Neural progenitor cell (in vitro differentiated cells): ENCODE measurements at places on chromosomes 4 and X. TPM values are rescaled to one million over a fixed set of nuclear protein-coding genes. Genes with fewer than 3 reads are reported as not detected.

The ALB gene
- total RNA-seq, result 0.09 and 0.96 TPM in 2 replicates

The NIPAL1 gene
- 0.84 and 1.2 TPM in 2 replicates for total RNA-seq

The HSFX3 gene
- not detected in 2 replicates for total RNA-seq

The BEX4 gene
- 64.0 and 106 TPM in 2 replicates for total RNA-seq

The CCNB3 gene
- total RNA-seq, result 0.09 and 0.43 TPM in 2 replicates

The NUDT11 gene
- 35.7 and 58.4 TPM in 2 replicates for total RNA-seq

The CXCL10 gene
- total RNA-seq, result not detected in 2 replicates

The PLAC1 gene
- total RNA-seq, result not detected in 2 replicates

The PGAM4 gene
- not detected in 2 replicates for total RNA-seq

The EGFL6 gene
- 0.19 and 1.2 TPM in 2 replicates for total RNA-seq

The POU3F4 gene
- total RNA-seq, result not detected in 2 replicates

The MAGEA11 gene
- not detected in 2 replicates for total RNA-seq

The NRK gene
- total RNA-seq, result not detected in 2 replicates

The SPANXA1 gene
- total RNA-seq, result not detected in 2 replicates

The HSD17B11 gene
- 30.6 and 30.8 TPM in 2 replicates for total RNA-seq

The SSX1 gene
- not detected in 2 replicates for total RNA-seq

The LONRF3 gene
- 0.25 and 0.39 TPM in 2 replicates for total RNA-seq

The DCAF4L1 gene
- total RNA-seq, result 0.06 and 0.17 TPM in 2 replicates

The RTL5 gene
- 1.0 and 1.9 TPM in 2 replicates for total RNA-seq

The TLR8 gene
- not detected in 2 replicates for total RNA-seq

The PLCXD1 gene
- total RNA-seq, result 25.7 and 76.4 TPM in 2 replicates

The GYPE gene
- not detected in 2 replicates for total RNA-seq

The BEX5 gene
- 1.6 and 3.8 TPM in 2 replicates for total RNA-seq

The ARAF gene
- 17.4 and 31.3 TPM in 2 replicates for total RNA-seq

The REPS2 gene
- 1.2 and 4.1 TPM in 2 replicates for total RNA-seq

The DCHS2 gene
- 0.43 and 0.71 TPM in 2 replicates for total RNA-seq

The FGF5 gene
- total RNA-seq, result not detected in 2 replicates

The HPSE gene
- total RNA-seq, result 0.28 and 0.73 TPM in 2 replicates

The MID1IP1 gene
- 25.2 and 42.3 TPM in 2 replicates for total RNA-seq

The C1QTNF7 gene
- total RNA-seq, result not detected in 2 replicates

The RHOXF2B gene
- not detected in 2 replicates for total RNA-seq

The DMP1 gene
- not detected in 2 replicates for total RNA-seq

The SERPINA7 gene
- not detected in 2 replicates for total RNA-seq

The SFRP2 gene
- 86.1 and 123 TPM in 2 replicates for total RNA-seq

The IL2 gene
- not detected in 2 replicates for total RNA-seq

The MAGEE2 gene
- not detected in 2 replicates for total RNA-seq

The SOX3 gene
- total RNA-seq, result 20.4 and 38.7 TPM in 2 replicates

The WNK3 gene
- total RNA-seq, result 36.1 and 50.2 TPM in 2 replicates

The AGTR2 gene
- not detected in 2 replicates for total RNA-seq

The LDOC1 gene
- total RNA-seq, result 3.7 and 6.0 TPM in 2 replicates

The GALNTL6 gene
- total RNA-seq, result 0.12 and 0.15 TPM in 2 replicates

The DTHD1 gene
- not detected in 2 replicates for total RNA-seq

The ABCB7 gene
- total RNA-seq, result 47.9 and 70.9 TPM in 2 replicates

The CXCL8 gene
- not detected in 2 replicates for total RNA-seq

The NUDT10 gene
- total RNA-seq, result 23.9 and 31.3 TPM in 2 replicates

The ITIH6 gene
- 0.03 TPM in 1 of 2 replicates, not detected in the other for total RNA-seq
